Iris pigment epithelial cell (primary cell): ENCODE measurements at places on chromosomes 1 and 21.

- DNase-seq = no peak
Observed at GRCh38 chr1:234730475-234730769, 120.4 kb upstream of the IRF2BP2 start.

DNA sequence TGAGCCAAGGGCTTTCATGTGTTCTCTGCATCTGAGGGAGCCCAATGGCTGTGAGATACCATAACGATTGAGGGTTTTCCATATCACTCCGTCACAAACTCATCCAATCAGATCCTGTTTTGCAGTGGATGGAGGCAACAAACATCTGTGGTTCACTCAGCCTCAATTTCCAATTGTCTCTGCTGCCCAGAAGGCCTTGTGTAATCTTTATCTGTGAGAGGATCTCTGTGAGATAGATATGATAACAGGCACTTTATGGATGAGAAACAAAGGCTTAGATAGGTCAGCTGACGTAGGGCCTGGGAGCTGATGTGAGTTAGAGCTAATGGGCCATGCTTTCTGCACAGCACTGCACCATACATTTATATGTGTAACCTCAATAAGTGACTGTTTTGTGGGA lies 3.3 kb upstream of the MTARC1 start:
- DNase-seq = no peak

- peak; percentile 68 for DNase-seq
Observed at GRCh38 chr1:205543351-205544301, 39.2 kb downstream of the CDK18 start.

- DNase-seq = peak; percentile 83
Observed at GRCh38 chr1:84370831-84371394, 27.4 kb upstream of the DNASE2B start.

DNA sequence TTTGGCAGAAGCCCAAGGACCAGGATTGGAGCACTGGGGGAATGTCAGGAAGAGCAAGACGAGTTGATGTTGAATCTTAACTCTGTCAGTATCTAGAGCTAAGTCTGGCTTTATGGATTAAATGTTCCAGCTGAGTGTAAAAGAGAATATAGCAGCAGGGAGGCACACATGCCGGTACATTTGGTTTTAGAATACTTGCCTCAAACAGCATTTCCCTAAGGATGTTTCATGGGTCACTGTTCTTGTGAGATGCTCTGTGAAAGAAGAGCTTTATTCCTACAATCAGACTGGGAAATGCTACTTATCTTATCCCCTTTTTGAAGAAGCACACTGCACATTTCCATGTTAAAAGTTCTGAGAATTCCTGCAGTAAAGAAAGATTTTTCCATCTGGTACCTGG lies 440.3 kb upstream of the B3GALT2 start:
- no peak for DNase-seq

GRCh38 chr1:247286134-247286670 lies 30.3 kb downstream of the VN1R5 start:
- DNase-seq = no peak

DNA sequence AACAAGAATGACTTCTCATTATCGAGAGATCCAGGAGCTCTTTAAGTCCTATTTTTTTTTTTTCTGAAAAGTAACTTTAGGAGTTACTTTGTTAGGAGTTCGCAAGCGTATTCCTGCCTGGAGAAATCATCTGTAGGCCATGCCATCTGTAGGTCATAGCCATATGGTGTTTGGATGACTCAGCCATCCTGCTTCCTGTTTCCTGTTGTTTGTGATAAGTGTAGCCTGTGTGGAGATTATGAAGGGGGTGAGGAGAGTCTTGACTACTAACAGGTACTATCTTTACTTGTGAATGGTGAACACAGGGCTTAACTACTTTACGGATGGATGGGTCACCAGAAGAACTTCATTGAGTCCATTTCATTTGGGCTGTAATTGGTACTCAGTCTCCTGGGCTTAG lies 327.2 kb downstream of the PTPRU start:
- DNase-seq = peak; percentile 33

GRCh38 chr1:84407524-84407923 lies 9.2 kb downstream of the DNASE2B start:
- no peak for DNase-seq

DNA sequence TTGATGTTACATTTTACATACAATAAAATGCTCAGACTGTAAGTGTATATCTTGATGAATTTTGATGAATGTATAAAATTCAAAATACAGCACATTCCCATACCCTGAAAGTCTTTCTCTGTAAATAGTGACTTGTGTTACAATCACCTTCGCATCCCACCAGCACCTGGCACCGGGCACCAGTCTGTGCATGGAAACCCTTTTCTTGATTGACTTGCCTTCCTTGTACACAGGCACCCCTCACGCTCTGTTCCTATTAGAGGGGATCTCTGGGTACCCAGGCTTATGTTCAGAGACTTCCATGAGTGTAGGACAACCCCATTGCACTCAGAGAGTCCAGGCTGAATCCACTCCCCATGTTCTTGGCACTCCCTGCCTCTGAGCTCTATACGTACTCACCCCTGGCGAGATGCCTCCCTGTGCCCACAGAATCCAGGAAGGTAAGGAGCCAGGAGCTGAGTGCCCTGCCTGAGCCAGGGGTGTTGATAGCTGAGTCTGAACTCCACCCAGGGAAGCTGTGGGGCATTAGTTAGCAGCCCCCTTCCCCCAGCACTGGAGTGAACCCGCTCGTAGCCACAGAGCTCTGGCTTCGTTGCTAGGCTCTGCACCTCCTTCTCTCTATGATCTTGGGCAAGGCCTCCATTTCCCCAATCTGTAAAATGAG lies 22.5 kb upstream of the PKP1 start:
- no peak for DNase-seq

DNA sequence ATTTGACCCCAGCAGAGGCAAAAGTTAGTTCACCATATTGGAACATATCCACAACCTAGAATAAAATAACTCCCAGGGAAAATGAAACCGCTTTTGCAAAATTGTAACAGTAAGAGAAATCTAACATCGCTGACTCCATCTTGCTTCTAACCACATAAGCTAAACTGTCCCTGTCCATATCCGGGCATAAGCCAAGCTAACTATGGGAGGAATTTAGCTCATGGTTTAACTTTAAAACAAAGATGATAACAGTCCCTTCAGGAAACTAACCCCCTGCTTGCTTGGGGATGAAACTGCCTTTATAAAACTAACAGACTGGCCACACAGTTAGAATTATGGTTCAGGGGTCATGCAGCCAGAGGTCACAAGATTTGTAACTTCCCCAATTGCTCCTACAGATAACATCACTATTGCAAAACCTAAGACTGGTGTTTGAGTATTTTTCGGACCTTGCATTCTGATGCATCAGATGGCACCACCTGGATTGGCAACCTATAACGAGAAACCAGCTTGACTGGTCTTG lies 46.3 kb downstream of the TESK2 start:
- DNase-seq = peak; percentile 62

GRCh38 chr1:226532553-226532952 lies 16.0 kb upstream of the STUM start:
- no peak for DNase-seq

DNA sequence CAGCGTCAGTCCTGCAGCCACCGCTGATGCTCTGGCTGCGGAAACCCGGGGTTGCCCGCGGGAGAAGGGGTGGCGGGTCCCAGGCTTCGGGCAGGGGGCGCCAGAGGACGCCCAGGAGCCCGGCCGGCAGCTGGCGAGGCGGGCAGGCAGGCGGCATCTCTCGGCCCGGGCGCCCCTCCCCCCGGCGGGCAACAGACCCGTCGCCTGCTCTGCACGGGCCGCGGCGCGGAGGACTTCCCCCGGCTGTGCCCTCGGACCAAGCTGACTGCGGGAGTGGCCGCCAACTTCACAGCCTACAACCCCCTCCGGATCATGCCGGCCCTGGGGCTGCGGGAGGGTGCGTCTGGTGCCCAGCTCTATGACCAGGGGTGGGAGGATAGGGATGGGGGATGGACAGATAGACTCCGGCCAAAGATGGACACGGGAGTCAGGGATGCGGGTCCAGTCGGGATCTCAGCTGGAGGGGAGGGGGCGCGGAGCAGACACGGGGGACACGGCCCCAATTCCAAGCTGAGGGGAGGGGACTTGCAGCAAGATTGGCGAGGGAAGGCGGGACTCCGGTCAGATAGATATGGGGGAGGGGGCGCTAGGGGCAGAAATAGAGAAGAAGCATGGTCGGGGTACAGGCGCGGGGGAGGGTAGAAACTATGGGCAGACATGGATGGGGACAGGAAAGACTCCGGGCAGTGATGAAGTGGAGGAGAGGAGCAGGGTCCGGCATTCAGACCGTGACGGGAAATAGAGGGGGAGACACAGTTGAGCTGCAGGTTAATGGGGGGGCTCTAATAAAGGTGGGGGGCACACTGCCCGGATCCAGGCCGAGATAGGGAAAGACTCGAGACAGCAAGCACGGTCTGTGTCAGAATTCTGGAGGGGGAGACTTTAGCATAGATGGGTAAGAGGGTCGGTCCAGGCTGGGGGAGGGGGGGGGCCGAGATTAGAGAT lies 1.1 kb downstream of the ADGRB2 start:
- peak; percentile 28 for DNase-seq

- no peak for DNase-seq
Observed at GRCh38 chr1:244053831-244054230, 2.7 kb downstream of the ZBTB18 start.
